Right cardiac atrium (tissue), 5 donors: ENCODE measurements at places on chromosomes 6 and 20. TPM values are rescaled to one million over a fixed set of nuclear protein-coding genes. Genes with fewer than 3 reads are reported as not detected.

- DNase-seq: no peak
Observed at GRCh38 chr6:37175332-37176267, 5.6 kb downstream of the PIM1 start.

The MRPS10 gene
- 44.3 TPM for total RNA-seq

DNA sequence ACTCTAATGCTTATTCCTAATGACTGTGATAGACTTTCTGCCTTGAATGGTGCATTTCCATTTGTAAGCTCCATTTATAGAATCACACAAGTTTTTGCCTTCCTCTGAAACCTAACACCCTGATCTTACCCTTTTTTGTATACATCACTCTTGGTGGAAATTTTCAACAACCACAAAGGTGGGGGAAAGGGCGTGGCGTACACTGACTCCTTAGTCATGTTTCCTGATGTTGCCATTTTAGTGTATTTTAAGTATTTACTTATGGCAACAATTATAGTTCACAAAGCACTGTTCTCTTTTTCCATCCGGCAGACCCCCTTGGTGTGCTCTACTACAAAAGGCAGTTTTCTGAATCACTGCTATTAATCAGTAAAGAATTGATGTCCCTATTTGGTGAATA, 92.0 kb downstream of the ATXN1 start:
- DNase-seq: no peak

DNA sequence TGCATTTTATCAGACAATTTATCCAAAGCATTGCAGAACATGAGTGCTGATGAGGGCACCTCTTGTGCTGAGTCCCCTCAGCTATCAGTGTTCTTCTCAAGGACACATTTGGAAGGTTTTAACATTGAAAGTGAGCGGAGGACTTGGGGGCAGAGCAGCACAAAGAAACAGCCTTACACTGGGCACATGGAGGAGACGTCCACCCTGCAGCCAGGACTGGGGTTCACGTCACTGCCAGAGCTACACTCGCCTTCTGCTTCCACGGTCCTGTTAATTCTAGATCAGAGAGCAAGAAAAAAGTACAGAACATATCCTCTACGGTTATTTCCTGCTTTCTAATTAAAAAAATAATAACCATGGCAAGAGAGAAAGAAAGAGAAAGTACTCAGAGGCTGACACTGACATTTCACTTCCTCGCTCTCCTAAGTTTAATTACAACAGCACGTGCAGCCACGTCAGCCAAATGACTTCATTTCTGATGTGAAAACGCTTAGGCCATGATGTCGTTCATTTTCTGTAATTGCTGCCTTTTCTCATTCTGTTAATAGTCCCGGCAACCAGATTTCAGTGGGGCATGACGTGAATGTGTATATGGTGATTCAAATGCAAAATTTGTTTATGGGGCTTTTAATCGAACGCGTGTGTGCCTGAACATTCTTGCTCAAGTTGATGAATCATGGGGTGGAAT, 5.1 kb downstream of the PRND start:
- no peak for DNase-seq

DNA sequence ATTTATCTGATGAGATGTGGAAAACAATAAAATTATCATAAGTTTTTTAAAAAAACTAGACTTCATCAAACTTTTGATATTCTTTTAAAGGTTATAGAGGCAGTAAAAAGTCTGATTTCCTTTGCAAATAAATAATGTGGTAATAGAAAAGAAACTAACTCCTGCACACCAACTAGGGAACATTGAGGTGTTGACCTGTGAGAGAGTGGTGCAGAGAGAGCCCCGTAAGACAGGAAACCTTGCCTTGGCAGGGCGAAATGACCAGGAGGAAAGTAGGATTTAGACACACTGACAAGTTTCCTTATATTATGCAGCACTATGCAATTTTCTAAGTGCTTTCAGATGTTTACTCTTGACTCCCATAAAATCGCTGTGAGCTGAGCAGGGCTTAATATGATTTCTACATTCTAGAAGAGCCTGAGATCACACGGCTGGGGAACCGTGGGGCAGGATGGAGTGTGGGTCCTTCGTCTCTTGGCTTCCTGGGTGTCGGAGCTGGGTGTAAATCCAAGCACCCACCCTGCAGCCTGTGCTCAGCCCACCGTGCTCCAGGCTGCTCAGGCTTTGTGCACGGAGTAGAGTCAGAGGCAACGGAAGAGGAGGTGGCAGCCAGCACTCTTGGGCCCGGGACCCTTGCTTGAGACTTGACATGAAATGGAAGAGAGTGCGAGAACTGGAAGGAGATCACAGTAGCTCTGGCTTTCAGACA, 61.3 kb upstream of the FOXQ1 start:
- DNase-seq: no peak

The BPI gene
- 0.28 TPM for total RNA-seq
